ENCODE measurements at places on chromosomes 2 and 18.

GRCh38 chr2:101419096-101419663 is 31.9 kb upstream of the CREG2 start:
- DNase-seq: no peak

DNA sequence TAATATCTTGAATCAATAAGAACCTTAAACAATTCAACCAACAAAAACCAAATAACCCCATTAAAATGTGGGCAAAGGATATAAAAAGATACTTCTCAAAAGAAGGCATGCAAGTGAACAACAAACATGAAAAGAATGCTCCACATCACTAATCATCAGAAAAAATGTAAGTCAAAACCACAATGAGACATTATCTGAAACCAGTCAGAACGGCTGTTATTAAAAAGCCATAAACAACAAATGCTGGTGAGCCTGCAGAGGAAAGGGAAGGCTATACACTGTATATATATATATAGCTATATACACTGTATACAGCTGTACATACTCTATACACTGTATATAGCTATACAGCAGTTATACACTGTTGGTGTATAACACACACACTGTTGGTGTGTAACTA is 47.8 kb upstream of the GALNT13 start:
- DNase-seq: no peak

GRCh38 chr2:102065675-102066252 is 74.0 kb downstream of the IL1R2 start:
- DNase-seq: no peak

- peak; percentile 60 for DNase-seq
Measured at GRCh38 chr2:231047274-231047922, 9.3 kb upstream of the PSMD1 start.

DNA sequence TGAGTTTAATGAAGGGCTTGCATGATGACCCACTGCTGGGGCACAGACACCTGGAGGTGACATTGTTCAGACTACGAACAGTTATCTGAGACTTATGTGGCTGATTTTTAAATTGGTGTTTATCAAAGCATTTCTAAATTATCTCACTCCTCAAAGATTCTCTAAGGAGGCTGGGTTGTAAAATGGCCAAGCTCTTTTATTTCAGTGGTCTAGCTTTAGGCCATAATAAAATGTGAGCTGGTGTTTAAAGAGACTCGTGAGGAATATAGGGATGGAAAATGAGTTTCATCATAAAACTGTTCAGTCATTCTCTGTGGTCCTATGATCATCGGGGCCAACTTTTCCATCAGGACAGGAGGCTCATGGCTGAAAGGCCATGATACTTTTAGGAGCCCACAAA is 93.4 kb downstream of the SPP2 start:
- no peak for DNase-seq

DNA sequence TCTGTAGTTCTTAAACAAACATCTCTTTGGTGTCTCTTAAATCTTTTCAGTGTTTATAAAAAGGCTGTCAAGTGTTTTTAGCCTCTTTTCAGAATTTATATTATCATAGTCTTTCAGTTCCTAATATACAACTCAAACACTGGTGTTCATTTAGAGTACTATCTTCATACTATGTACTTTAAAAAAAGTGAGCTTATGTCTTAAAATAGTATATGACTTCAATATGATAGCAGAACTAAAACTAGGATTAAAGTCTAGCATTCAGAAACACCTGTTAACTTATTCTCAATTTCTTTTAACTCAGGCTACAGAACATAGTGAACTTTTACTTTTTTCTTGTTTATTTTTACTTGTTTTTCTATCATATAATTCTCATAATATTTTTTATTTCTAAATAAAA is 14.7 kb upstream of the IKZF2 start:
- DNase-seq: no peak

DNA sequence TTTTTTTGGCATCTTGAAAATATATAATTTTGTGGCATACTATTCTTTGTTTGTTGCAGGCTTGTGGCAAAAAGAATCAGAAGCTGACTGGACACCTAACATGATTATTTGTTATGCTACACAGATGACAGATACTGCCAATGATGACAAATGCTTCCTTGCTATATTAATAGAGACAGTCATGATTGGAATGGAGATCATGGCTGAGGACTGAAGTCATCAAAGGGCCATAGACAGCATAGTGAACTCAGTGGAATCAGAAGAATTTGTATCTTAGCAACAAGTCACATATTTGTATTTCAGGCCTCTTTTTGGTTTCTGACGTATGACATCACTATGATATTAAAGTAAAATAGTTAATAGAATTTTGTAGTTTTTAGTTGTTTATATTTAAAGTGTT is 1003.8 kb upstream of the DDX18 start:
- DNase-seq: no peak

GRCh38 chr18:57744211-57744694 is 58.9 kb downstream of the ATP8B1 start:
- no peak for DNase-seq

DNA sequence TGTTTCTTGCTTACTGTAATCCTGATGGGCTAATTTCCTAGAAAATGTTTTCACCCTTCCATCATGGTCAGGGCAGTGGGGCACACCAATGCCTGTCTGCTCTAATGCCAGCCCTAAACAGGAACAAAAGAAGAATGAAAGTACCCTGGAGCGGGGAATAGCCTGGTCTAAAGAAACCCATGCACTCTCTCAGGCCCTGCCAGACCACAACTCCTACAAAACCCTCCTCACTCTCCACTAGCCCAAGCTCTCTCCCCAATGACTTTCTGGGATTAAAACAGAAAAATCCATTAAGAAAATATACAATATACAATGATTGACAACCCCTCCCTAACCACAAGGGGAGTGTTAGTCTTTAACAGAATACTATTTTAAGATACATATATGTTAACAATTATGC is 67.6 kb downstream of the AAK1 start:
- no peak for DNase-seq

GRCh38 chr2:235744161-235744560 is 250.3 kb downstream of the AGAP1 start:
- no peak for DNase-seq

DNA sequence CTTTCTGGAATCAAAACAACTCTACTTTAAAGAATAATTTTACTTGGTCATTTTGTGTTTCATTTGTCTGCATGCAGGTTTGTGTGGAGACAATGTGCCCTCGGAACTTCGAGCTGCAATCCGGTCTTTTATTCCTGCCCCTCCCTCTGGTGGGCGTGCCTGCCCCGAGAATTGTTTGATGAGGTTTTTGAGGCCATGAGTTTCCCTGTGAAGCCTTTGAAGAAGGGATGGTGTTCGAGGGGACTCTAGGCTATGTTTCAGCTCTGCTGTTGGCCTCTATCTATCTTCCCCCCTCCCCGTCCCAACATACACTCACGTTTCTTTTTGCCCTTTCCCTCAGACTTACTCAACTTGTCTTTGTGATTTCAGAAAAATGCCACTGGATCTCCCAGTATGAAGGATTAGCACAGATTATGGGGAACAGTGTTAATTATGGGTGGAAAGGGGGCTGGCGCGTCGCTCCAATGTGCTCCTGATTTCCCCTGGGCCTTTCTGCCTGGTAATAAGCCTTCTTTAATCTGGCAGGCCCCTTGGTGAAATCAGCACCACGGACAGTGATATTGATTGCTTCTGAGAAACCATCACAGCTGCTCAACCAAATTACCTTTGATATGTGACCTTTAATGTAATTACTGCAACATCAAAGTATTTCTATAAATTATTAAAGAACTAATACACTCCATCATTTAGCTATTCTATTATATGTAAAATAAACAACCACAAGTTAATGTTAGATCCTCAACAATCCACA is 82.2 kb downstream of the CELF4 start:
- no peak for DNase-seq

- no peak for DNase-seq
Measured at GRCh38 chr18:48818329-48819254, 132.2 kb downstream of the SMAD7 start.

GRCh38 chr2:54803783-54804751 is 80.6 kb downstream of the EML6 start:
- no peak for DNase-seq

GRCh38 chr2:110205660-110206455 is 1.0 kb upstream of the NPHP1 start:
- no peak for DNase-seq

GRCh38 chr2:221477714-221478484 is 94.2 kb downstream of the EPHA4 start:
- no peak for DNase-seq

- DNase-seq: no peak
Measured at GRCh38 chr2:7672027-7672684, 754.9 kb downstream of the RNF144A start.

GRCh38 chr2:177261116-177262060 is 3.1 kb downstream of the NFE2L2 start:
- no peak for DNase-seq
